GF-D8 (cell line): ENCODE measurements at places on chromosomes 13 and 19.
A peak's percentile ranks its signal among the peaks of the same experiment; 100 is the strongest.

DNA sequence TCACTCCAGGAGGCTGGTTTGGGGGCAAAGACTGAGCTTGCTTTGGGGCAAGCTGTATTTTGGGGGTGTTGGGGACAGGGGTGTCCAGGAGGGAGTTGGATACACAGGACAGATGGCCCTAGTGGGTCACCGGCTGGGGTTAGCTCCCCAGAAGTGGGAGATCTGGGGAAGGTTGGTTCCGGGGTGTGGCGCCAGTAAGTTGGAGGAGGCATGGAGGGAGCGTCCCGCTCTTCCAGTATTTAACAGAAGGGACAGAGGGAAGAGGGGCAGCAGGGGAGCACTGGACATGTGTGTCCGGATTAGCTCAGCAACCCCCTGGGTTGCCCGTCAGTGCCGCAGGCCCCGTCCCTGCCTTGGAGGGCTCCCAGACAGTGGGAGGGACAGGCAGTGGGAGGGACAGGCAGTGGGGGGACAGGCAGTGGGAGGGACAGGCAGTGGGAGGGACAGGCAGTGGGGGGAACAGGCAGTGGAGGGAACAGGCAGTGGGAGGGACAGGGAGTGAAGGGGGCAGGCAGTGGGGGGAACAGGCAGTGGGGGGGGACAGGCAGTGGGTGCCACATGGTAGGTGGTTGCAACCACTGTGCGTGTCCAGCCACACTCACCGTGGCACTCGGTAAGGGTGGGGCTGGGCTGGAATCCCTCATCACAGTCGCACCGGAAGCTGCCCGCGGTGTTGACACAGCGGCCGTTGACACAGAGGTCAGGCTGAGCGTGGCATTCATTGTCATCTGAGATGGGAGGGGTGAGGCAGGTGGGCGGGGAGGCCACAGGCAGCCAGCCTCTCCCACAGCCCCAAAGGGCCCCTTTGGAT, 33.2 kb downstream of the CCL25 start:
- no peak for DNase-seq

DNA sequence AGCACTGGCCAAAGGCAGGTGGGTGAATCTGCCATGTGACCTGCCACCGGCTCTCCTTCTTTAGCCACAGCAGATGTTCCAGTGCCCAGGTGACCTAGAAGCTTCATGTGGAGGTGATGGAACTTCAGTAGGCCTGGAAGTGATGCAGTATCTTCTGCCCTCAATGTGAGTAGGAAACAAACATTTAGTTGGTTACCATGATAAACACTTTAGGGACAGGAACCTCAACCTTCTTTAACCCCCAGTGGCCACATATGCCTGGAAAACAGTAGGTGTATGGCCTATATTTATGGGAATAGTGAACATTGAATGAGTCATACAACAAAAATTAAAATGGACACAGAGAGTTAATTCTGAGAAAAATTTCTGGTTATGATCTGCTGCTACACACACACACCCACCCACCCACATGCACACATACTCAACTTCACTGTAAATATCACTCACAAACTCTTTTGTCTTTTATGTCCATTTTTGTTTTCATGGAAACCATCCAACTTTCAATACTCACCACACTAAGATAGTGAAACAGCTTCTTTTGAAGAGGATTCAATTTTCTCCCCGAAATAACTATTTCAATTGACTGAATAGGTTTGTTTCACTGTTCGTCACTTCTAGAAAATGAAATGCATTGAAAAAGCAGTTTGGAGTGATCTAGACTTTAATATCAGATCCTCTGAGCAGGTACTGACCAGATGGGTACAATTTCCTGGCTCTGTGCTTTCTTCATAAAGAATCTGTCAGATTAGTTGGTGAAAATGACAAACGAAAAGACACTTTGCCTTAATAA, 97.3 kb downstream of the STARD13 start:
- no peak for DNase-seq

- no peak for DNase-seq
Observed at GRCh38 chr13:109205315-109205714, 575.9 kb downstream of the MYO16 start.

- no peak for DNase-seq
Observed at GRCh38 chr13:53200498-53201453, 172.2 kb downstream of the OLFM4 start.

DNA sequence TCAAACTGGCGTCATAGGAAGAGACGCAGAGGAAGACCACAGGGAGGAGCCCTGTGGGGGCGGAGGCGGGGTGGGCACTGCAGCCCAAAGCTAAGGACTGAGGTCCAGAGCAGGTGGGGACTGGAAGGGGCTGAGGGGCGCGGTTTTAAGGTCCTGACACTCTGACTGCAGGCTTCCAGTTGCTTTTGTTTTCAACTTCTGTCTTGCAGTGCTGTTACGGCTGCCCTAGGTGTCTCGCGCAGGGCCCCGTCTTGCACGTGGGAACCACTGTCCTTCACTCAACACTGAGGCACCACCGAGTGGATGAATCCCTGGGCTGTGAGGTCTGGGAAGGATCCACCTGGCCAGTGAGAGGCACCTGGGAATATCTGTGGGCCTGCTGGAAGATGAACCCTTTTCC, 76.0 kb downstream of the TEX29 start:
- no peak for DNase-seq

DNA sequence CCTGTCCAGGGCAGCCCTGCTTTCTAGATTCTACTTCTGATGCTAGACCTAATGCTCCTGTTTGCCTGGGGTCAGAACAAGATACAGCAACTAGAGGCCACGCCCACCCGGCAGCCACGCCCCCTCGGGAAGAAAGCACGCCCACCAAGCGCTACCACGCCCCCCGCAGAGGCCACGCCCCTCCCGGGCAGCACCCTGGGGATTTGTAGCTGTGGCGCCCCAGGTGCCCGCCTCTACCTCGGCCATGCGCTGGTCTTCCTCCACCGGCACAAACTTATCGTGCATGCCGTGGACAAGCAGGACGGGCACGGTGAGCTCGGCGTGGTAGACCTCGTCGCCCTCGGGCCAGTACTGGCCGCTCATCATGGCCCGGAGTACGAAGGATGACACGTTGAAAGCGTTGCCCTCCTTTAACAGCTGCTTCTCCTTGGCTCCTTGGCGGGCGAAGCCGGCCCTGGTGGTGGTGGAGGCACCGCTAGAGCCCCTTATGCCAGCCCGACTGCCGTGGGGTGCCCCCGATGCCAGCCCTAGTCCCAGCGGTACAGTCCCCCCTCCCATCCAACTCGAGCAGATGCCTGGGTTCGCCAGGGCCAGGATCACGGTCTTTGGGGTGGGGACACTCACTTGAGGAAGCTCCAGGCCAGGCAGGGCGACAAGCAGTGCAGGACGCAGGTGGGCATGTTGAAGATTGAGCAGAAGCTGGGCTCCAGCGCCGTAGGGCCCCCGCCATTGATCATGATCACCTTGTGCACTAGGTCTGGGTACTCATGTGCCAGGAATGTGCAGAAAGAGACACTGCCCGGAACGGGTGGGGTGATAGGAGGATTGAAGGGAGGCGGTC, 9.0 kb downstream of the ABHD8 start:
- DNase-seq: no peak

GRCh38 chr19:38229585-38230073, 5.6 kb upstream of the DPF1 start:
- DNase-seq: no peak

DNA sequence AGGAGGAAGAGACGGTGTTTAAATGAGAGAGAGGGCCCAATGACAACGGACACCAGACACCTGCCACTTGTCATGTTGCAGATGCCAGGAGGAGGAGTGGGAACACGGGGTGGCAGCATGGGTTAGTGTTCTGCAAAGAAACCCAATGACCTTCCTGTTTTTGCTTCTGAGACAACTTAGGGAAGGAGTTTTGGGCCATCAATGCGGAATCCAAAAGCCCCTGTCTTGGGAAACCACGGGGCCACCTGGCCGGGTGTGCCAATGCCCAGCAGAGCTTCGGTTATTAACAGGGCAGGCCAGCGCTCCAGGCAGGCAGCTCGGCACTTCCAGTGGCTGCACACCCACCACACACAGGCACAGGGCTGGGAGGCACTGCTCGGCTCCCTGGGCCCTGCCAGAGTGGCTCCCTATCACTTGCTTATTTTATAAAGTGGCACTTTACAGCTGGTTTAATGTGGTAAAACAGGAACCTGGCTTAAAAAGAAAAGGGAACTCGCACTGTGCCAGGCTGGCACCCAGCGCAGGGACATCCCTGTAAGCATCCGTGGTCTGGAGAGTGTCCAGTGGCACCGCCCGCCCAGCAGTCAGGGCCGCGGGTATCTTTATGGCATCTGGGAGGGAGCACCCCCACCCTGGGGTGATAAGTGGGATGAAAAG, 19.1 kb downstream of the ELL start:
- peak; percentile 82 for DNase-seq
